Stimulated activated naive CD8-positive, alpha-beta T cell treated with anti-CD3 and anti-CD28 coated beads, Interleukin-15, Interleukin-2, amounts not matched to agents 100 U/mL and 50 U/mL, for 24 hours (primary cell): ENCODE measurements at places on chromosomes 1 and 21.

DNA sequence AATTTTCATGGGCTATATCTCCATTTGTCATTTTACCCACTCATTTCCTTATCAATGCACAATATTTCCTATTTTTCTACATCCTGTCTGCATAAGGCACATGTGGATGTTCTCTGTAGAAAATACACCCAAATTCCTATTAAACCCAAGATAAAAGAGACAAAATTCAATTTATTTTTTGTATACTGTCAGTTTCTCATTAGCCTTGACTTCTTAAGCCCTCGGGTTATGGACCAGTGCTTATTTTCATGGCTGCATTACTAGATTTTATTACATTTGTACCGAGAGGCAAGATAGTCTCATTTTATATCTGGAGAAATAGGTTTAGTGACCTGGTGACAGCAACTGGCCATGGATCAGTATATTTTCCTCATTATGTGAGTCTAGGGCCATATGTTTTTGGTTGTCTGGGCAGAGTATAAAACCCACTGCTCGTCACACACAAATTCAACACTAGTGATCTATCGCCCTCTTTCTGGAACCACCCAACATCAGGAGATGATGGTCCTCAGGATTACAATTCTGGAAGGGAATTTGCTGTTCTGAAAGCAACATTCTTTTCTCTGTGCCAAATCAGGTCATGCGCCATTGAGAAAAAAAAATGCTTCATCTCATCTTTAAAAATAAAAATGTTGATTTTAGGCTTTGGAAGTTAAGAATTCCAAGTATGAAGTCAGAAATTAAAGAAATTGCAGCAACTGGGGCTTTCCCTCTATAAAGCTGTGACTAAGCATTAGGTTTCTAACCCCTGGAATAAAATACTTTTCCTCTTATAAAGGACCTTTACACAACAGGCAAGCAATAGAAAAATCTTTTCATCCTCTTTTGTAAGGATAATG is 81.4 kb downstream of the ASTN1 start:
- no peak for DNase-seq

GRCh38 chr1:86753700-86754099 is 49.3 kb downstream of the SH3GLB1 start:
- no peak for DNase-seq

DNA sequence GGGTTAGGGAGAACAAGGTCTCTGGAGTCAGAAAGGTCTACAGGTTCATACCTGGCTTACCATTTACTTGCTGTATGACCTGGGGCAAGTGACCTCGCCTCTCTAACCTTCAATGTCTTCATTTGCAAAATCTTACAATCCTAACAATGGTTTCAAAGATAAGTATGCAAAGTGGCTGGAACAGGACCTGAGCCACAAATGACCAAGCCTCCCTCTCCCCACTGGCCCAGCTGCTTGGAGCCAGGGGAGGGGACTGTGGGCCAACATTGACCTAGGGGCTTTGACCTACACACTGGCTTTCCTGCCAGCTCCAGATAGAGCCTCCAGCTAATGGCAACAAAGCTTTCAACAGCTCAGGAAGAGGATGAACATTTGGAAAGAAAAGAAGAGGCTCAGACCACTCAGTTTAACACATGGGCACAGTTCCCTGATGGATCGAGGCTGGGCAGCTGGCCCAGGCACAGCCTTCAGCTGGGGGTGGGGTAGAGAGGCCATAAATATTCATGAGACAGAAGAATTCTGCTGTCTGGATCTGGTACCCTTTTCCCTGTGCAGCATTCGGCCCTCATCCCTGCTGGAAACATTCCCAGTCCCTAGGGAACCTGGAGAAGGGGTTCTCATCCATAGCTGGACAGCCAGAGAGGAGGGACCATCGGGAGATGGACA is 12.9 kb downstream of the PTAFR start:
- no peak for DNase-seq

DNA sequence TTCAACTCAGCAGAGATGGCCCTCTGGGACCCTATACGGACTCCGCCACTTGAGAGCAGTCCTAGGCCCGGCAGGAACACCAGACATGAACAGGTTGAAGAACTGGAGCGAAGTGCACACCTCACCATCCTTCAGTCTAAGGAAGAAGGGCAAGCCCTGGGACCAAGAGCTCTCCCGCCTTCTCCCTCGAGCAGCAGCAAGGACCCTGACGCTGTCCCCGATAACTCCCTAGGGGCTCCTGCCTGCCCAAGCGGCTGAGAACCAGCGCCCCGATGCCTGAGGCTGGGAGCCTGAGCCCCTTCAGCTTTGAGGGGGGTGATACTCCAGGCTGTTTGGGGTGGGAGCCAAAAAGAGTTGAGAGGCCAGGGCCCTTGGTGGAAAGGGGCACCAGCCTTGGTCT is 10.2 kb downstream of the TMEM81 start:
- no peak for DNase-seq

DNA sequence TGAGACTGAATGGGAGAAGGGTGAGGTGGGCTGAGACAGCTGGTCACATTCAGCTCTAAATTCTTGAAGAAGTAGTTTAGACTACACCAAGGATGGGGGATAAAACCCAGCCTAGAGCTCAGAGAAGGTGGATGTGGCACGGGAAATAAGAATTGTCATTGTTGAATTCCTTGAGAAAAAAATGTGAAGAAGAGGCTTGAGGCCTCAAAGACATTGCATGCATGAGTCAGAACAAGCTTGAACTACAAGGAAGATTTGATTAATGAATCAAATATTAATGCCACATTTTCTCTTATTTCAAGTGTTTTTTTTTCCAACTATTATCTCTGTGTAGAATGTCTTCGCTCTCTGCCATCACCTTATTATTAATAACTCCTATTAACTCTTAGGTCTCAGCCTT is 58.9 kb downstream of the MAP3K7CL start:
- DNase-seq, result no peak

GRCh38 chr21:37128076-37128475 is 55.0 kb downstream of the TTC3 start:
- no peak for DNase-seq
